ENCODE measurements at places on chromosomes 13 and 19.

- DNase-seq = no peak
Observed at GRCh38 chr19:28185646-28186045, 1027.3 kb downstream of the UQCRFS1 start.

DNA sequence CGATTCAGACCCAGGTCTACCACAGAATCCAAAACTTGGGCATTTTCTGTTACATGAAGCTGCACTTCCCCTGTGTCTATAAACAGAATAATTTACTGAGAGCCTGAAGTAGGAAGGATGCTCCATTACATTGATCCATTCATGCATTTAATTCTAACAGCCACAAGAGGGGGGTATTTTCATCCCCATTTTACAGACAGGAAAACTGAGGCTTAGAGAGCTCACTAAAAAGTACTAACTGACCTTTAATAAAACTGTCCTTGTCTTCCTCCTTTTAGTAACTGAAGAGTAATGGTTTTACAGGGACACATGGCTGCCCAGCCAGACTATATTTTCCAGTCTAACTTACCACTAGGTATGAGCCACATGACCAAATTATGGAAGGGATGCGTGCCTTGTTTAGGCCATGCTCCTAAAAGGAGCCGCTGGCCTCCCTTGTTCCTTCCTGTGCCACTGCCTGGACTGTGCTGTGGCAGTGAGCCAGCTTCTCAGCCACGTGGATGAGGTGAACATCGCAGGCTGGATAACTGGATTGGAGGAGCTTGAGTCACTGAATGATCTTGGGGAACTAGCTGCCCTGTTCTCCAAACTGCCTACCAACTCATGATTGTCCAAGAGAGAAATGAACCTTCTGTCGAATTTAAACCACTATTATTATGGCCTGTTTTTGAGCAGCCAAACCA is 108.3 kb downstream of the DOCK9 start:
- DNase-seq = no peak

DNA sequence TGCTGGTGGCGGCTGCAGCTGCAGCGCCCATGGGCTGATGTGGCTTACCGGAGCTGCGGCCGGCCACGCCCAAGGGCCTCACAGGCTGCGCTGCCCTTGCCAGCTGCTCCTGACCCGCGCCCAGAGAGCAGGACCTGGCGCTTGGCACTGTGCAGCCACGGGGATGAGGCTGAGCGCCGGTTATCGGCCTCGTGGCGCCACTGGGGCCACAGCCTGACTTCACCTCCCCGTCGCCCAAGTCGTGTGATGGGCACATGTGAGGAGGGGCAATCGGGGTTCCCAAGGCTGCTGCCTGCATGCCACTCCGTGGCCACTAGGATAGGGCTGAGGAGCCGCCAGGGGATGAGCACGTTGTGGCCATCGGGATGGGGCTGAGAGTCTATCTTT is 77.2 kb upstream of the PABPC3 start:
- no peak for DNase-seq

DNA sequence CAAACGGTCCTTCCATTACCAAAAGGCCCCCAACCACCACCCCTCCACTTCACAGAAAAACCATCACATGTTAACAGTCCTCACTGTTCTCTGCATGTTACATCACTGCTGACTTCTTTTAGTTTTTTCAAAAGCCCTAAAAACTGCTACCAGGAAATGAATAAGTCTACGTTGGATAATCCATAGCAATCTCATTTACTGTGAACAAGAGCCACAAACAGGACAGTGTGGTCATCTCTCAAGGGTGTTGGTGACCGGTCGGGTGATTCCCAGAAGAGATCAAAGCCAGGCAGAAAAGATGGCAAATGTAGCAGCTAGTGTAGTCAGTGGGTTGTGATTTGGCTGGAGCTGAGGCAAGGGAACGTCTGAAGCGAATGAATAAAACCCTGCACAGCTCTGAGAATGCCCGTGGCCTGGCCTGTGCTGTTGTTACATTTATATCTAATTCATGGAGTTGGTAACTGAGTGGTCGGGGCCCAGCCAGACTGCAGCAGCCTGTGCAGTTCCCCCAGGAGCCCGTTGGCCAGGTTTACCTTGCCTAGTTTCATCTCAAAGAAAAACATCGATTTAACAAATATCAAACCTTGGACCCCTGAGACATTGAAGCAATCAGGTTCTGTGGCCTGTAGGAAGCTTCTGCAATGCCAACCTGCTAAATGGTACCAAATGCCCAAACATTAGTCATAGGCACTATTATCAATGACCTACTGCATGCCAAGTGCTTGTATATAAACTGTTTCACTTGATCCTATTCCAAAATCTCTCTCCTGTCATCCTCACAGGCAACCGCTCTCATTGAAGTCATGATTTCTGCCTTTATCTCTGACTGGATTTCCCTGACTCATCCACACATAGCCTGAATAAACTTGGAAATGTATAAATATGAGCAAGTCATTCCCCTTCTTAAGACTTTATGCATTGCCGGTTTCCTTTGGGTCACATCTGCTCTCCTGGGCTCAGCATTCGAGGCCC is 153.8 kb upstream of the SERP2 start:
- no peak for DNase-seq

DNA sequence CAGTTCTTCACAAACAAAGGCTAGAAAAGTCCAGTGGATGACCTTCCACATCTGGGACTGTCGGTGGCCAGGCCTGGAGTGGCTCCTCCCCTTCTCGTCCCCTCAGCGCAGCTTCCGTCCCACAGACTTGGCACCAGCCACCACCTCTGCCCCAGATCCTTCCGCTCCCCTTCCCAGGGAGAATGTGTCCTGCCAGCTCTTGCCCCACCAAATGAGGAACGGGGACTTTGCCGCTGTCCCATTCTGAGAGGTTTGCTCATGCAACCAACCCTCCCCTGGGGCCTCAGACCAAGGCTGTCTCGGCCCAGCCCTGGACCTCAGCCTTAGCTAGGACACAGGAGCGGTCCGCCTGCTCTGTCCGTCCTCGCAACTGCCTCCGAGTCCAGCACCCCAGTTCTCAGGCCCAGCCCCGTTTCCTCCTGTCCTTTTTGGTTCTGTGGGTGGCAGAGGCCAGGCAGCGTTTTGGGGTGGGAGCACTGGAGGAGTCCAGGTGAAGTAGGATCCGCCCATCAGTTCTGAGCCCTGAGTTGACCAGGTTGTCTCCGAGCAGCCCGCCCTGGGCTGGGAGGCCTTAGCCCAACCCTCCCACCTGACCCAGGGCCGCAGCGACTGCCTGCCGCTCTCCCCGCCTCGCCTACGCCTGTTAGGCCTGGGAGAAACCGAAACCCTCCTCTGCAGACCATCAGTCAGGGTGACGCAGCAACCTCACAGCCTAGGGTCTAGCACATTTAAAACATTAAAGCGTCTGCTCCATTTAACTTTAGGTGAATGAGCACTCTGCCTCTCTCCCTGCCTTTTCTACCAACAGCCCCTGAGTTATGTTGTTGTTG is 284.3 kb downstream of the FOXO1 start:
- DNase-seq = no peak

- no peak for DNase-seq
Observed at GRCh38 chr19:47258895-47259555, 2.7 kb downstream of the CCDC9 start.

DNA sequence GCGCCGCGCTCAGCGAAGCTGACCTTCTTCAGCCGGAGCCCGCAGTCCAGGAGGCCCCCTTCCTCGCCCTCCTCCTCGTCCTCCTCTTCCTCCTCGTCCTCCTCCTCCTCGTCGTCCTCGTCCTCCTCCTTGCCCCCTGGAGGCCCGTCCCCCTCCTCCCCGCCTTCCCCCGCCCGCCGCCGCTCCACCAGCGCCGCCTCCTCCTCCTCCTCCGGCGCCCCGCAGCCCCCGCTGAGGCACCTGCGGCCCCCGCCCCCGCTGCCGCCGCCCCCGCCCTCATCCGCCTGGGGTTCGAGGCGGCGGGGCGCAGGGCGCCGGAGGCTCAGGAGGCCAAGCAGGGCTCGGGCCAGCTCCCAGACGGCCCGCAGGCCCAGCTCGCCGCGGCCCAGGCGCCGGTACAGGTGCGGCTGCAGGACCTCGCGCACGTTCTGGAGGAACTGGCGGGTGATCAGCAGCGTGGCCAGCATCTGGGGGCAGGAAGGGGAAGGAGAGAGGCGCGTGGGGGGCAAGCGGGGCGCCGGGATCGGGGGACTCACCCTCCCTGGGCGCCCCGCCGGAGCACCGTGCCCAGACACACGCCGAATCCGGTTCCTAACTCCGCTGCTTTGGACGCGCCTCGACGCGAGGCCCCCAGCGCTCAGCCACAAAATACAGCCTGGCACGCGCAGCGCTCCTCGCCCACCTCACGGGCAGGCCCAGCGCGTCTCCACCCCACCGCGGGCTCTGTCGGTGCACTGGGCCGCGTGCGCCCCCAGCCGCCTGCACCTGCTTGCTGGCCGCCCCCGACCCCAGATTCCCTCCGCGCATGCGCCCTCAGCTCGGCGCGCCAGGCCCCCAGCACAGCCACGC is 5.9 kb downstream of the ANO8 start:
- DNase-seq = peak; percentile 50

DNA sequence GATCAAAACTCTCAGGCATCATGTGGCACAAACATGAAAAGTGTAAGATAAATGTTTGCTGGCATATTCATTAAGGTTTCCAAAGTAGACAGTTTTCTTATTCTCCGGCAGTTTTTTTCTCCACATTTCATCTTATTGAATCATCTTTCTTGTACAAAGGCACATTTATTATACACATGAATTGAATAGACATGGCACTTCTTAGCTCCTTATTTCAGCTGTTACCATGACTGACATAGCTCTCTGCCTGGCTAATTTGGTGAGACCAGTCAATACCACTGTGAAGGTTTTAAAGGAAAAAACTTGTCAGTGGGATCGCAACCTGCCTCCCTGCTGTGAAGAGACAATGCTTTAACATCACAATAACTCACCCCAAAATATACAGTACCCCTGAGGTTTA is 285.0 kb upstream of the PCDH20 start:
- no peak for DNase-seq

DNA sequence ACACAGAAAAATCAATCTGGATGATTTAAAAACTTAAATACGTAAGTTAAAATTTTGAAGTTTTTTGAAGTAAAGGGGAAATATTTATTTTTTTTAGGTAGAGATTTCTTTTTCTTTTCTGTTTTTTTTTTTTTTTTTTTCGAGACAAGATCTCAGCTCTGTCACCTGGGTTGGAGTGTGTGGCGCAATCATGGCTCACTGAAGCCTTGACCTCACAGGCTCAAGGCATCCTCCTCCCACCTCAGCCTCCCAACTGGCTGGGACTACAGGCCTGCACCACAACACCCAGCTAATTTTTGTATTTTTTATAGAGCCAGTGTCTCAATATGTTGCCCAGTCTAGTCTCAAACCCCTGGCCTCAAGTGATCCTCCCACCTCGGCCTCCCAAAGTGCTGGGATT is 120.4 kb upstream of the CLDN10 start:
- no peak for DNase-seq

DNA sequence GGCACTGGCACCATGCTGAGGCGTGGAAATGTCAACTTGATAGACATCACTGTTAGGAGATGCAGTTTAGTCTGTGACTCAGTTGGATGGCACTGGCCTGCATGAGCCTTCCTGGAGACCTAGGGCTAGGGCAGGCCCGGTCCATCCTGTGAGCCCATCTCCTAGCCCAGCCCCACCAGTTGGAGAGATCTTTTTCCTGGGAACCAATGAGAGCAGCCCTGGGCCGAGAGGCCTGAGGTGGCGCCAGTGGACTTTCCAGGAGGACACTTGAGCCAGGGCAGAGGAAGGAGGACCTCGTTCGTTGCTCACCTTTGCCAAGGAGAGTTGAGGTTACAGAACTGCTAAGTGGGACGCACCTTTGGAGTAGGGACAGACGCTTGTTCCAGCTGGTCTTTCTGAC is 100.5 kb upstream of the TEX29 start:
- DNase-seq = no peak

GRCh38 chr19:11551603-11552235 is 7.3 kb downstream of the ELOF1 start:
- no peak for DNase-seq

- DNase-seq = no peak
Observed at GRCh38 chr19:17061691-17062090, 13.6 kb downstream of the HAUS8 start.
